G401 (cell line): ENCODE measurements at places on chromosomes 6 and 20. TPM values are rescaled to one million over a fixed set of nuclear protein-coding genes. Genes with fewer than 3 reads are reported as not detected.

- DNase-seq, result peak; percentile 57
Measured at GRCh38 chr6:17032988-17033634, 68.7 kb upstream of the STMND1 start.

DNA sequence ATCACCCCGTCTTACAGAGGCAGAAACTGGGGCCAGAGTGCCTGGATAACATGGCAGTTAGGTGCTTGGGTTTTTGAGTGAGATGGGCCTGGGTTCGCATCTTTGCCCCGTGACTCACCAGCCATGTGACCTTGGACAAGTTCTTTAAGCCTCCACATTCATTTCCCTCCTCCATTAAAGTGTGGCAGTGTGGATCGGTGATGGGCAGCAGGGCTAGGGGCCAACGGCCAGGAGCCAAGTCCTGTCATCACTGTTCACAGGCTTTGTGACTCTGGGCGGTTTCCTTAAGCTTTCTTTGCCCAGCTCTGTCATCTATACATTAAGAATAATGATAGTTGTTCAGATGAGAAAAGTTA is 85.5 kb upstream of the PMEPA1 start:
- no peak for DNase-seq

DNA sequence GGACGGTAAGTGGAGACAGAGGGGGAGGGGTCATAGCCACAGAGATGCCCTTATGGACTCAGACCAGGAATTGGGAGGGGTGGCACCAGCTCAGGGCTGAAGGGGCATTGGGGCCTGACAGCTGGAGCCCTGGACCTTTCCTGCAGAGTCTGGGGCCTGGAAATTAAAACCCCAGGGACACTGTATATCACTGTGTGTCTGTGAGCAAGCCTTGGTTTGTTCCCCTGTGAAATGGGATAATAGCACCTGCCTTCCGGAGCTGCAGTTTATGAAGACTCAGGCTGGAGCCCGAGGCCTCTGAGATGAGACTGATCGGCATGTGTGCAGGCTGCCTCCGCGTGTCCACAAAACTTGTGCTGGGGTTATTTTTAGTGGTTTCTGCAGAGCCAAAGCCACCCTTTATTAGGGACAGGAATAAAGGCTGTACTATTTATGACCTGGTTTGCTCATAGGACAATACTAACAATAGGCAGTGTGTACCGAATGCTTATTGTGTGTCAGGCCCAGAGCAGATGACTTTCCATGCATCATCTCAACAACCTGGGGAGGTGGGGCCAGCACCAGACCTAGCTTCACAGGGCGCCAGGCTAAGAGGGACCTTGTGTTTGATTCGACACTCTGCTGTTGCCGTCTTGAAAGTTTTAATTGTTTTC is 22.6 kb downstream of the MYH7B start:
- no peak for DNase-seq

GRCh38 chr6:86526238-86526637 is 411.1 kb upstream of the HTR1E start:
- no peak for DNase-seq

DNA sequence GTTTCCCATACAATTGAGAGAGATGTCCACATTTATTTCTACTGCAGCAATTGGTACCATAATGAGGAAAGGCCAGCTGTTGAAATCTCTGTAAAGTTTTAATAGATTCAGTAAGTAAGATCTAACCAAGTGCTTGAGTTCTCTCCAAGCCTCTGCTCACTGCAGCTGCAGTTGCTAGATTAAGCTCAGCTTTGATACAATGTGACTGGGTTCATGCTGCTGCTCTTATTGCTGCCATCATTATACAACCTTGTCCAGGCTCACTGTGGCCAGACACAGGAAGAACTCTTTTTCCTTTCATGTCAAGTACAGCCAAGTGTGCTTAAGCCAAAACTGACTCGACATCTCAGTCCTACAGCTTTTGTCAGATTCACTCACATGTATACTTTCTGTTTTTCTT is 423.5 kb downstream of the GJA1 start:
- DNase-seq, result no peak

DNA sequence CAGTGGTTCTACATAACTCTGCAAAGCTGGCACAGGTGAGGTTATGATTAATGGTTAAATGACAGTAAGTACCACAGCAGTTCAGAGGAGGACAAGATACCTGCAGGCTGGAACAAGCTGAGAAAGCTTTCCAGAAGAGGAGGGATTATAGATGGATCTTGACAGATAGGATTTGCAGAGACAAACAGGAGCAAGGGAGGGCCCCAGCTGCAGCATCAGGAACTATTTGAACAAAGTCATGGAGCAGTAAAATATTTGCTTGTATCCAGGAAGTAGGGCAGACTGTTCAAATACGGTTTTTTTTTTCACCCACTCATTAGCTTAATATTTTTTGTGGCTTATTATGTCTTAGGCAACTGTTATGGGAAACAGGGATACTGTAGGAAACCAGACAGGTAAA is 144.4 kb upstream of the MAN1A1 start:
- no peak for DNase-seq

DNA sequence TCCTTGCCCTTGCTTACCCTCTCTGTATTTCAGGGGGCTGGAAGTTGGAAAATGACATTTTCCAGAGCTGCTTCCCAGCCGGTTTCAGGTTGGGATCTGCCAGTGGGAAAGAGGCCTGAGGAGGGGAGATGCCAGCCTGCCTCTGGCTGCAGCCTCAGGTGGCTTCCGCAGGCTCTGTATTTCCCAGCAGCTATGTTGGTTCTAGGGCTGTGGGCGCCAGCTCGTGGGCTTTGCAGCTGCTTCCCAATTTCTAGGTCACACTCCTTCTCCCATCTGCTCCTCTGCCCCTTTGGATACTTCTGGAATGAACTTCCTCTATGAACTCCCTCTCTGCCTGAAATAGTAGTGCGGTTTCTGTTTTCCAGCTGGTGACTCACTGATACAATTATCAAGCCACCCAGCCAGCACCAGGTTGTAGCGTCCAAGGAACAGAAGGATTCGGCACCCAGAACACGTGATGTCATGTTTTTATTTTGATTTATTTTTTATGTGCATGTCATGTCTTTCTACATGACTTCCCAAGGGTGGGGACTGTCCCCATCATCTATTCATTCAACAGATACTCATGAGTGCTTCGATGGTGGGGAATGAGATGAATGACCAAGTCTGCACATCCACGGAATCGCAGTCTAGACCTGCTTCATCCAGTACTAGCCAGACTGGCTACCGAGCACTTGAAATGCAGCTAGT is 38.0 kb downstream of the TGM2 start:
- DNase-seq, result no peak

GRCh38 chr20:50919567-50919966 is 11.7 kb downstream of the ADNP start:
- DNase-seq, result no peak

DNA sequence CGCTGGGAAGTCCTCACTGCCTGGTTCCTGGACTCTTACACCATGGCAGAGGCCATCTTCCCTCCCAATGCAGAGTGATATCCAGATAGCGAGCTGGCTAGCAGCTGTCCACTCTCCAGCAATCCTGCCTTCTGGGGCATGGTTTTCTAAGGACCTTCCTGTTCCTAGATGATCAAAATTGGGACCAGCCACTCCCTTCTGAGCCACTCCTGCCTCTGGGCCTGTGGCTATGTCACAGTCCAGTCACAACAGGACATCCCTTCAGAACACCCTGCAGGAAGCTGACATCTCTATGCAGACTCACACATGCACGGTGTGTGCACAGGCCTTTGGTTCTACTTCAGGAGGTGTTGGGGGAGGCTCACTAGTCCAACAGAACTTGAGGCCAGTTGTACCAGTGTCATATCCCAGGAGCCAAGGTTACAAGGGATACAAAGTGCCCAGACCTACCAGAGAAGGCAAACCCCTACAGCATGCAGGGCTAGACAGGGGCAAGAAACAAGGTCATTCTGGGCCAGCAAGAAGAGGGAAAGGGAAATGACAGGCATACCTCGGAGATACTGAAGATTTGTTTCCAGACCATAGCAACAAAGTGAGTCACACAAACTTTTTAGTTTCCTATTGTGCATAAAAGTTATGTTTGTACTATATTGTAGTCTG is 2.7 kb upstream of the MCCD1 start:
- DNase-seq, result no peak

GRCh38 chr6:135331002-135331401 is 149.9 kb downstream of the MYB start:
- DNase-seq, result no peak

GRCh38 chr6:158687506-158687905 is 37.7 kb downstream of the SYTL3 start:
- no peak for DNase-seq

Gene SAMD10
- total RNA-seq, result 1.4 TPM in 1 of 2 replicates, not detected in the other

Gene TUBB2A
- 169 and 184 TPM in 2 replicates for total RNA-seq
